ENCODE measurements at places on chromosomes 3 and 15.

GRCh38 chr3:170207717-170208116 lies 14.5 kb upstream of the PRKCI start:
- ATAC-seq: no peak

GRCh38 chr3:47013231-47013630 lies 33.8 kb downstream of the NBEAL2 start:
- ATAC-seq: no peak

DNA sequence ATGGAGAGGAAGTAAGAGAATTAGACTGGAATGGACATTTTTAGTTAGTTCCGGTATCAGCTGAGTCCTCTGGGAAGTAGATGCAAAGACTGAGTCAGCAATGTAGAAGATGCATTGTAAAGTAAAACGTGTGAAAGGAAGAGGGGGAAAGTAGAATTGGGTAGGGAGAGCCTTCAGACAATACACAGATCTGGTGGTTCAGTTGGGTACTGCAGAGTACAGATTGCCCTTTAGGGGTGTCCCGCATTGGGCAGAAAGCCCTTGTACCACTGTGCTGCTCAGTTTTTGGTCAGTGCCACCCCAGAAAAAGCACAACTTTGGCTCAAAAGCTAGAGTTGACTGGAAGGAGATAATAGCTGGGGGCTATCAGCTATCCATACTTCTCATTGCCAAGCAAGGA lies 247.4 kb downstream of the KBTBD8 start:
- no peak for ATAC-seq

DNA sequence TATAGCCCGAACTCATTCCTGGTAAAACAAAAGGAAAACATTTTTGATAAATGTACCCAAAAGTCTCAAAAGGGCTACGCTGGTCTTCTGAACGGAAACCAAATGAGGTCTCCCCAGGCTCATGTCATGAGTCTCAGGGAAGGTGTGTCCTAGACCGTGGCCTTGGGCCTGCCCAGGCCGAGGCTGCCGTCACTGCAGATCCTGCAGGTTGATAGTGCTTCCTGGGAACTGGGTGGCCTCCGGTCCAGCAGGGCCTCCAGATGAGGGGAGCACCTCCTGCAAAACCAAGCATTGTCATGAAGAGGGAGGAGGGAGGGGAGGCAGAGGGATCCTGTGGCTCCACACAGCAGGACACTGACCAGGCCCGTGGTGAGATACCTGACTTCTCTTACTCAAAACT lies 37.5 kb downstream of the ZXDC start:
- ATAC-seq: no peak

DNA sequence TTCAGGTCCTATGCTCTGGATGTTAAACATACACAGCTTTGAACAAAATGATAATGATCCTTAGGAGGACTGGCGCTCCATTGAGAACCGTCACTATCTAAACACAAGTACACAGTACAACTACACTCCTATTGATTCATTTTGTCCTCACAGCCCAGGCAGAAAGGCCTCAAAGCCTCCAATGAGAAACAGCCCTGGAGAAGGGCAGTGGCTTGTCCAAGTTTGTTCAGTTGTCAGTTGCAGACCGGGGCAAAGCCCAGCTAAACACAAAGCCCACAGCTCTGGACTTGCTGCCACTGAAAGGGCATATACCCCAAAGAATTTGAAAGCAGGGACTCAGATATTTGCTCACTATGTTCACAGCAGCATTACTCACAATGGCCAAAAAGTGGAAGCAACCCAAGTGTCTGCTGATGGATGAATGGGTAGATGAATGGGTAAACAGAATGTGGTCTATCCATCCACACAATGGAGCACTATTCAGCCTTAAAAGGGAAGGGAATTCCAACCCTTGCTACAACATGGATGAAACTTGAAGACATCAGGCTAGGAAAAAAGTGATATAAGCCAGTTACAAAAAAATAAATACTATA lies 34.7 kb downstream of the NUP210 start:
- ATAC-seq: no peak

DNA sequence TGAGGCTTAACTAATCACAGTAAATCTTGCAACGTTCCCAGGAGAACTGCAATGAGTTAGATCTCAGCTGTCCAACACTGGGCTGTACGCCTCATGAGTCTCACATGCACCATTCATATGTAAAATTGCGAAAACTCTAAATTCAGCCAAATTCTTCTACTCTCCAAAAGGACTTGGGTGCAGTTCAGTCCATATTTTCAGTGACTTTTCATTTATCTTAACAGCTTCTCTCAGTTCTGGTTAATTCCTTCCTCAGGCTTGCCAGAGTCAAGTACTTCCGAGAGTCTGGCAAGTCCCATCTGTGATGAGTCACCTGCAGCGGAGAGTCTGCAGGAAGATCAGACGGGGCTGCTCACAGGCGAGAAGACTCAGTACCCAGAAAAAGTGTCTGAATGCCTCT lies 11.5 kb downstream of the CCDC80 start:
- ATAC-seq: peak; percentile 72

DNA sequence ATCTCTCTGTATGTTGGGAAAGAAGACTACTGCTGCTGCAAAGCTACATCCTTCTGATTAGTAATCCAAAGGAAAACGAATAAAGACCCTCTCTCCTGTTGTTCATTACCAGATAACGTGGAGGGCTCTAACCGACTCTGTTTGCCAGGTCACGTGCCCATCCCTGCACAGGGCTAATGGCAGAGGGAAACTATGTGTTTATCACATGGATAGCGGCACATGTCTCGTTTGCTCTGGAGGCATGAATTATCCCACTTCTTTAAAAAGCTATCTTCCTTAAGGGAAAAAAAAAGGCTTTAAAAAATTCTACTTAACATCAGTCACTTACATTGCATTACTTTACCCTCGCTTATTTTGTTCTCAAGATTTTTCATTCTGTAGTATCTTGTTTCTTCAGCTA lies 32.9 kb upstream of the APEH start:
- ATAC-seq: no peak

DNA sequence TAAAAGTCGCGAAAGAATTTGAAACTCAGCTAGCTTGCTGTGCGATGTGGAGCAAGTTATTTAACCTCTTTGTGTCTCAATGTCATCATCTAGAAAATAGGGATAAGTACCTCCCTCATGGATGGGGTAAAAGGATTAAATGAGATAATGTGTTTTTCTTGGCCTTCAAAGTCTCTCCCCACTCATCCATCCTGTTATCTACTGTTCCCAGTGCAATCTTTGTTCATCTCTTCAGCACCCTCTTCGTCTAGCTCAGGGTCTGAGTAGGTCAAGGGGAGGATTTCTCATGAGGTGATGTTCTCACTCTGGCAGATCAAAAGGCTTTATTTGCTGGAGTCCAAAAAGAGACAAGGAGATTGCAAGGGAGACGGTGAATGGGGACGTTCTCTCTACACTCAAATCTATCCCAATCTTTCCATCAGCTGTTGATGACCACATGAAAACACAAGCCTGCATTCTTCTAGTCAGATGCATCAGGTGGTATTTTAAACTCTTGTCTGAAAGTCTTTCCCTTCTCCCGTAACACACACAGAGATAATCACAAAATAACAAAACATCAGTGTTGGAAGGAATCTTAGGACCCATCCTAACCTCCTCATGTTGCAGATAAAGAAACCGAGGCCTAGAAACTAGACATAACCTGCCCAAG lies 1.3 kb downstream of the MESD start:
- no peak for ATAC-seq

DNA sequence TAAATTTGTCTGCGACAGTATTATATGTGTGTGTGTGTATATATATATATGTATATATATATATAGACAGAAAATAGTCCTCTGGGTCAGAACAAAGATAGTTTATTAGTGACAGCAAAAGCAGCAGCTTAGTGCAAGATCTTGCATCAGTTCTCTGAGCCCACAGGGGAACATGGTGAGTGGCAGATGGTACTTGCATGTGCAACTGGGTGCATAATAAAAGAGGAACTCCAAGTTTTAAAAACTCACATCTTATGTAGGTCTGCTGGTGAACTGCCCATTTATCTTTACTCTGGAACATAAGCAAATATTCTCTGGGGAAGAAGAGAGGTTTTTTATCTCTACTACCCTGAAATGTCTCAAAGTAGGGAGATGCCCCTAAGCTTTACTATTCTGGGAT lies 276.4 kb downstream of the POLQ start:
- ATAC-seq: no peak

GRCh38 chr3:88148651-88149050 lies 1.1 kb upstream of the C3orf38 start:
- no peak for ATAC-seq

DNA sequence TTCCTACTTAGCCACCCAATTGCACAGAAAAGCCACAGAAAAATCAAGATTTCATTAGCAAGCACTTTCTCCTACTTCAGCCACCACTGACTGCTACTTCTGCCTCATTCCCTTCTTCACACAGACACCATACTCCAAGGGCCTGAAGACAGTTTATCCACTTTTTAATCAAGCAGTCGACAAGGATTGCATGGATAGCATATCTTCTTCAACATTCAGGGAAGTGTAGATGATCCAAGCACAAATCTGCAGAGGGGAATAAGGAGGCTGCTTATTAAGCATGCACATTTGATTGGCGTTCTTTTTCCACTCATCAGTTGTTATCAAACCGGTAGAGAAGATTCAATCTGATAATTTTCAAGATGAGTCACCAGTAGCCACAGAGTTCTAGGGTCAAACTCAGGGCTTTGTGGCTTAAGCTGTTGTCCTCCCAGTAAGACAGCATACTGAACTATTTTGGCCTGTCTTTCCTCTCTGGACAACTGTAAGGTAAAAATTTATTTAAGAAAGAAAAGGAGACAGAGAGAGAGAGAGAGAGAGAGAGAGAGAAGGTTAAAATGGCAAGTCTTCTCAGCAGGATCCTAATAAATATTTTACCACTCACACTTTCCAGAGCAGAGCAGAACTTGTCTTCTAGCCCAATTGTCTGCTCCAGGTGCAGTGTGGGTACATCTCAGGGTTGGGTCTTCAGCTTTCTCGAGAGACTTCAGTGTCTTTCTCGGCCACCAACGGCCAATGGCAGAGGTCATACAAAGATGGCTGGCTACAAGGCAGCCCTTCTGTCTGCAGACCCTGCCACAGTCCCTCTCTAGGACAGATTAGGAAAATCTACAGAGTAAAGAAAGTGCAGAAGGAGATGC lies 80.6 kb upstream of the BHLHE40 start:
- peak; percentile 87 for ATAC-seq

DNA sequence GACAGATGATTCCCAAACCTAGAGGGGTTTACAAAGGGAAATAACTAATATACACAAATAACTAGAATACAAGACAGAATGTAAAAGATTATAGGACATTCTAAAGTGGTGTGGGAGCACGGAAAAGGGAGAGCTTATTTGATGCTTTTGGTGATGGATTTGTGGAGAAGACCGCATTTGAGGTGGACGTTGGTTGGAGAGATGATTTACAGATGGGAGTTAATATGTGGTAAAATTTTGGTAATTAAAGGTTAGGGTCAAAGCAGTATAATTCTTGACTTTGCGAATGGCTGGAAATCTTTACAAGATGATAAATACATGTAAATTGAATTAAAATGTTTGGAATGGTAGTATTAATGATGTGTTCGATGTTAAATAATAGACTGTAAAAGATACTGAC lies 1.2 kb downstream of the KNL1 start:
- no peak for ATAC-seq

- ATAC-seq: no peak
Measured at GRCh38 chr3:107796791-107797190, 274.0 kb downstream of the BBX start.

GRCh38 chr3:9204253-9204992 lies 45.0 kb downstream of the SRGAP3 start:
- no peak for ATAC-seq

- ATAC-seq: no peak
Measured at GRCh38 chr3:126018995-126019394, 50.0 kb downstream of the ROPN1B start.

DNA sequence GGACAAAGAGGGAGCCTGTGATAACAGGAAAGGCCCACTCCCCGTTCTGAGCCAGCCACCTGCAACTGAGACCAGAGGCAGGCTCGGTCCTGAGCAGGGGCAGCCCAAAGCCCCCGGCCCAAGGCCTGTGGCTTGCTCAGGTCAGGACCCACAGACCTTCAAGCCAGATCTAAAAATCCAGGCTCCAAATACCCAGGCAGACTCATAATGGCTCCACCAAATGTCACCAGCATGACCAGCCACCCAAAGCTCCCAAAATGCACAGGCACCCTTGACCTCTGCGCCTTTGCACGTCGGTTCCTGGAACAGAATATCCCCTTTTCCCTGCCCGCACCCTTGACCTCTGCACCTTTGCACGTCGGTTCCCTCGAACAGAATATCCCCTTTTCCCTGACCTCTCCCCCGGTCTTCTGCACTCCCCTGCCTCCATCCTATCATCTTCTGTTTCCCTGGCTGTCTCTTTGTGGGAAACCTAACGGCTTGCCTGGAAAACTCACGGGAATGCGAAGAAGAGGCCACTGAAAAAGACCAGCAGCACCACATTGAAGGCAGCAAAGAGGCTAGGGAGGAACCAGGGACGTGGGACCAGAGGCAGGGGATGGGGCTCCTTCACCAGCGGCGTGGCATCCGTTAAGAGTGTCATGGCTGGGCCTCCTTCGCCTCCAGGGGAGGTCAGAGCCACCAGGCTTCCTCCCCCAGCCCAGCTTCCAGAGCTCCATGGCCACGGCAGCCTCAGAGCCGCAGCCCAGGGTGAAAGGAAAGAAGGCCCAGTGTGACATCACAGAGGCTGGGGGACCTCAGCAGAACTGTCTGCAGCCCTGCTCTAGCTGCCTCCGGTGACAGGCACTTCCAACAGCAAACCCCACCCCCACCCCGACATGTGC lies at the start of gene ZDHHC19:
ZDHHC19 (minus strand) TSS at position 728 of the 884 bp plus-strand sequence; CDS start at position 643, 85 bp downstream.
- no peak for ATAC-seq

DNA sequence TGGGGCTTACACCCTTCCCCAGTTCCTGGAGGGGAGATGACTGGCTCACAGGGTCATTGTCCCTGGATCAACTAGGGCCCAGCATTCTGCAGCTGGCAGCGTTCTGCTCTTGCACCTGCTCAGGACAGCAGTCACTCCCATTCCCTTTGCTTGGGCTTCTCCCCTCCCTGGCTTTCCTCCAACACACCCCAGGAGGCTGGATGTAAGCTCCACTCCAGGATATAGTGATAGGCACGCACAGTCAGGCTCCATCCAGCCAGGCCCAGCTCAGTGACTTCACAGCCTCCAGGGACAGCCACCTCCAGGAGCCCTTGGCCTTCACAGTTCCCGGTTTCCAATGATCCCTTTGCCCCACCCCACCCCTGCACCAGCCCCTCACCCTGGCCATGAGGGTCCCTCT lies 1.9 kb downstream of the SPTBN5 start:
- no peak for ATAC-seq

- no peak for ATAC-seq
Measured at GRCh38 chr3:28028554-28028953, 212.9 kb upstream of the CMC1 start.

DNA sequence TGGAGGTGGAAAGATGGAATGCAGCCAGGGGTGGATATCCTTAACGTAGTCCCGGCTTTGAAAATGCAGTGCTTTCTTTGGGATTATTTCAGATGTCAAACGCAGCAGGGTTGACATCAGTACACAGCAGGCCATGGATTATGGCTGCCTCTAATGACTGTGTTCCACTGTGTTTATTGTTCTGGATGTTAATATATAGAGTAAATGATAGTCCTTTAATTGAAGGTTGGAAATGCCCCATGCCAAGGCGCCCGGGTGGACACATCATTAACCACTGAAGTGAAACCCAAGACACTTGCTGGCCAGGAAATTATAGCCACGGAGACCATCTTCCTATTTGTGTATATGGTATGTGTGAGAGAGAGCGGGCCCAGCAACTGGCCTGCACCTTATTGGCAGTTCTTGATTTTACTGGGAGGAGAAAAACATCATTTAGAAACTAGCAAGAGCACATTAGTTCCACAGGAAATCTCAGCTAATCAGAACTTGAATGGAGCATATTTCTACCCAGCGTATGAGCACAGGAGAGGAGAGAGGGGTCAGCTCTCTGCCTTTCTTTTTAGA lies 254.9 kb upstream of the RASGRP1 start:
- no peak for ATAC-seq

- ATAC-seq: no peak
Measured at GRCh38 chr3:132916096-132916495, 122.1 kb upstream of the TMEM108 start.
